NCI-H1105 treated with DMSO at 0.1 percent for 48 hours (cell line): ENCODE measurements at places on chromosomes 7 and 10.

GRCh38 chr7:31116615-31117014 is 64.5 kb downstream of the ADCYAP1R1 start:
- no peak for DNase-seq

DNA sequence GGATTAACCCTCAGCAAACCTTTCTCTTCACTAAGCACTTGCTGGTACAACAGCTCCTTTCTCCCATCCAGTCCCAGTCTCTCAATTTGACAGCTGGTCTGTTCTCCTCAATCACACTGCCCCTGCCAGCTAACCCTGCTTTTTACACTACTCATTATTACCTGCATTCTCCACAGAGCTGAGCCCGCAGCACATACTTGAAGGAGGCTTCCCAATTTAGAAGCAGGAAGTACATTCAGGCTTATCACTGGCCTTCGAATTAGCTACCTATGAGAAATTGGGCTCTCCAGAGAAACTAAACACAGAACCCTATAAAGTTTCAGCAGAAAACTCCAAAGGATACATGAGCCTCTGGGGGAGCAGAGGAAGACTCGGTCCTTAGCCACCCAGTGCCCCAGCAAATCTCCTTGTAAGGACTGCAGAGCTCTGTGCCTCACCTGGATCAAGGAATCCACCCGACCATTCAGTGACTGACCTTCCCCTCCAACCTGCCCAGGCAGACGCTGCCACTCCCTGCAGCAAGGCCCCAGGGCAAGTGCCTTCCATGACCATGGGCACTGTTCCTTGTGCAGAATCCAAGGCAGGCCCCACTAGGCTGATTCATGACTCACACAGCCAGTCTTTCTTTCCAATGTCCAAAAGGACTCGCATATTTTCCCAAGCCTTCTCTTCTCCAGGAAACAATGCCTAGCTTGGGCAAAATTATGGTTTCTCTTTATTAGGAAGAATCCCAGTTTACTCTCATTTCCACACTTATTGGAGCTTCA is 68.0 kb downstream of the VOPP1 start:
- peak; percentile 54 for DNase-seq

DNA sequence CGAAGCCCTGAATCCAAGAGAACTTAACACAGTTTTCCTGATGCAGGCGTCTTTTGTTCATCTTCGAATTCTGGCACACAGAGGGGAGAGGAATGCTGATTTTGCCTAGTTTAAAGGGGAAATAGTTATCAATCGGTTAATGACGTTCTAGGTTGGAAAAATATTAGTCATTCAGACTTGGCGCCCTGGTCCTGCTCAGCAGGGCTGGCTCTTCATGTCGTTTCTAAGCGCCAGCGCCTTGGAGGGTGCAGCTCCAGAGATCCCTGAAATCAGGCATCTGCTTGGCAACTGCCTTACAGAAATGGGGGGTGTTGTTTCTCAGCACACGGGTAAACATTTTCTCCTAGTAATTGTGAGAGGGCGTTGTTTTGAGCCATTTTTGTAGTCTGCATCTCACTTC is 1.3 kb upstream of the PRTFDC1 start:
- no peak for DNase-seq

DNA sequence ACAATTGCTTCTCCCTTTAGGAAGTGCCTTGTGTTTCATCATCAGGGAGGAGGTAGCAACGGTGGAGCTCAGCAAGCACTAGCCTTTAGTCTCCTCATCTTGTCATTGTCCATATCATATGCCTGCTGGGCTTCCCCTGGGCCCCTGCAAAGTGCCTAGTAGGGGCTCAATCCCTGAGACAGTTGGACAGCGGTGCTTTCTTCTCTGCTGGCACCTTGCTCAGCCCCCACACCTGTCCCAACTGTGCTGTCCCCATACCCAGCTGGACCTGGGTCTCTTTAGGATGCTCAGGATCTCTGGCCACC is 5.5 kb downstream of the SMARCD3 start:
- DNase-seq, result no peak

- peak; percentile 23 for DNase-seq
Observed at GRCh38 chr7:11707606-11708193, 124.3 kb downstream of the THSD7A start.

GRCh38 chr7:151091431-151091830 is 5.2 kb downstream of the AGAP3 start:
- DNase-seq, result no peak

GRCh38 chr7:113698556-113699220 is 220.1 kb downstream of the PPP1R3A start:
- peak; percentile 38 for DNase-seq

GRCh38 chr10:24825551-24825950 is 101.9 kb upstream of the ARHGAP21 start:
- DNase-seq, result no peak

- no peak for DNase-seq
Observed at GRCh38 chr10:101011517-101012423, 12.2 kb downstream of the LZTS2 start.
